ENCODE measurements at places on chromosomes 2 and 18.

DNA sequence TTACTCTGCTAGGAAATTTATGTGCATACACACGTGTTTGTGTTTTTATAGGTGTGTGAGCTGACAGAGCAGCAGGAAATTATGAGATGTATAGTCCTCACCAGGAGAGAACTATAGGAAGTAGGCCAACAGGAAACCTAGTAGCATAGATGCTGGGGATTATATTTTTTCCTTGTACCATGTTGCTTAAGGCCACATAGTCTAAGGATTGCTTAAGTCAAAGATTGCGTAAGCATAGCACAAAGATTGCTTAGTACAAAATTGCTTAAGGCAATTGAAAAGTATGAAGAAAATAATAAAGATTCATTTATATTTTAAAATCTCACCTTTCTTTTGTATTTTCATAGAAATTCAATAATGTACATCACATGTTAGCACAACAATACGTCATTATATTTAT lies 18.7 kb upstream of the CCDC102B start:
- peak; percentile 86 for DNase-seq

- DNase-seq: no peak
These were observed 3.8 kb upstream of the ANKRD53 start for GRCh38 chr2:70974592-70974991.

- no peak for DNase-seq
These were observed 6.6 kb downstream of the VWA3B start for GRCh38 chr2:98093611-98094010.

DNA sequence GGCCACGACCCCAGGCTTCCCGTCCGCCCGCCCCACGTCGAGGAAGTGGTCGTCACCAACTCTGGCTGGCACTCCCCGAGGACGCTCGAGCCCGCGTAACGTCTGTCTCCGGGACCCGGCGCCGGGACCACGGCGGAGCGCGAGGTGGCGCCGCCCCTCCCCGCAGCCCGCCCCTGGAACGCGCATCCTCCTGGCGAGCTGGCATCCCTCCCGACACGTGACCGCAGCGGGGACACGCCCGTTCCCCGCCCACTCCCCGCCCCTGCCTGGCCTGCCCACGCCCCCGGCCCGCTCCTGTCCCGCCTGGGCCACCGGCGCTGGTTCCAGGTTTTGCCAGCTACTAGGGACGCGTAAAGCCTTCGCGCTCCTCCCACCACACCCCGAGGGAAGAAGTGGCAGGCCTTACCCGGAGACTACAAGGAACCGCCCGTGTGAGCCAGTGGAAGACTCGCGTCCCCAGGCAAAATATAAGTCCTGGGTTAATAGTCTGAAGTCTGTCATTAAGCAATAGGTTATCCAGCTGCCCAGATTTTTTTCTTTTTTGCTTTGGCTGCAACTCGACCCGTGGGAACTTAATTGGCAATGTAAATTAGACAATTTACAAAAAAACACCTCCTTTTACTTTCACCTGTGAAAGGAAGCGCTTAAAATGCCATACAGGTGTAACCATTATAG lies at the start of gene OSBPL1A:
Gene OSBPL1A (minus strand): TSS at position 131 of the 675 bp plus-strand sequence. CDS start 20,291 bp downstream, outside the sequence.
- peak; percentile 83 for DNase-seq

DNA sequence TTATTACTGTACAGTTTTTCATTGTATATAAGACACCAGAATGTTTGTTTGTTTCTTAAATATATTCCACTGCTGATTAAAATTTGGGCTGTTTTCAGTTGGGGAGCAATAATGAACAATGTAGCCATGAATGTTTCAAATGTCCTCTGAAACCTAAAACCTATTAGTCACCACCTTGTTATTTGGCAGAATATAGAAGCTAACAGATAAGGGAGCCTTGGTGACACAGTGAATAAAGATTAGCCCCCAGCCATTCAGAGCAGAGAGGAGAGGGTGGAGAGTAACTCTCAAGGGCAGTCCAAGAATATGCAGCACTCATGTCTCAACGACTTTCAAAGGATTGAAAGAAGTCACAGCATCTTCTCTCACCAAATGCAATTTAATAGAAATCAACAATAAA lies 43.1 kb upstream of the ATP8B1 start:
- peak; percentile 30 for DNase-seq

Data from fibroblast of mammary gland (primary cell).